ENCODE measurements at places on chromosomes 11 and 22.

GRCh38 chr22:44684506-44685383, 17.3 kb upstream of the PRR5 start:
- DNase-seq: peak; percentile 92

DNA sequence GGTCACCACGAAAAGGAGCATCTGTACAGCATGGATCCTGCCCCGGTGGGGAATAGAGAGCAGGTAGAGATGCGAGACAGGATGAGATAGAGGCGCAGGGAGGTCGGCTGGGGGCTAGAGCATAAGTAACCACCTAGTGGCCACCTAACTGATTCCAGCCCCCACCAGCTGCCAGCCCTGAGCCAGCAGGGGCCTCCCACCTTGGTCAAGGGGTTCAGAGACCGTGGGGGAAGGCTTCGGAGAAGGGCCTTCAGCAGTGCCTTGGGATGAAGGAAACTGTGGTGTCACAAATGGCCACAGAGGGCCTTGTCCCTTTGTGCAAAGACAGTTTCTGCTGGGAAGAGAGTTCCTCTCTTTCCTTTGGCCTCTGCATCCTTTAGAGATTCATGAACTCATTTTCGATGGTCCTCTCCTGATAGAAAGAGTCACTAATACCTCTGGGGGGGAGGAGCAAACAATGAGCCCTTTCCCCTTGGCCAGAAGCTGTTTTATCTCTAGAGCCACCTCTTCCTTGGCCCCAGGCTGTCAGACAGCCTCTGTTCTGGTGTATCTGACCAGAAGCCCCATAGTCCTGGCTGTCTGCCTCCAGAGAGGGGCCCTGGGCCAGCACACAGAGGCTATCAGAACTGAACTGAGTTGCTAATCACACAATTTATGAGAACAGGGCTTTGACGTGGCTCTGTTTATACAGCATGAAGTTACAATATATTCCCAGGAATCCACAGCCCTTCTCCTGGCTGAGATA, 146.0 kb downstream of the PARVA start:
- DNase-seq: no peak

- no peak for DNase-seq
Observed at GRCh38 chr22:46483353-46483752, 54.1 kb downstream of the CELSR1 start.

GRCh38 chr22:21032868-21033688, 717 bp upstream of the SLC7A4 start:
- DNase-seq: no peak

- DNase-seq: no peak
Observed at GRCh38 chr11:64553554-64554201, 37.3 kb upstream of the SLC22A12 start.

DNA sequence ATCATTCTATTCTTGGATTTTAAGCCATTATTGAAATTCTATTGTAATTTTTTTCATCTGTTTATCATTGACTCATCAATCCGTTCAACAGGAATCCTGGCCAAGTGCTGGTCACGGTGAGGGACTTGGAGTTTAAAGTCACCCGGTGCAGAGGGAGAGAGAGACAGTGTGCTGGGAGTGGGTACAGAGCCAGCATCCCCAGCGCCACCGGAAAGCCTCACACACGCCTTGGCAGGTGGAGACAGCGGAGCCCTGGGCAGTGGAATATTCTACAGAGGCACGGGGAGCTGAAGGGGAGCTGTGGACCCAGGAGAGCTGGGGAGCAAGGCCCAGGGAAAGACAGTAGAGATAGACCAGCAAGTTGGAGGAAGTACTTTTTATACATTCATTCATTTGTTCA, 787.6 kb downstream of the BRD1 start:
- DNase-seq: no peak

All from CMK (cell line).